Activated T-cell treated with anti-CD3 and anti-CD28 coated beads for 48 hours (primary cell): ENCODE measurements at places on chromosomes 2 and 18.

DNA sequence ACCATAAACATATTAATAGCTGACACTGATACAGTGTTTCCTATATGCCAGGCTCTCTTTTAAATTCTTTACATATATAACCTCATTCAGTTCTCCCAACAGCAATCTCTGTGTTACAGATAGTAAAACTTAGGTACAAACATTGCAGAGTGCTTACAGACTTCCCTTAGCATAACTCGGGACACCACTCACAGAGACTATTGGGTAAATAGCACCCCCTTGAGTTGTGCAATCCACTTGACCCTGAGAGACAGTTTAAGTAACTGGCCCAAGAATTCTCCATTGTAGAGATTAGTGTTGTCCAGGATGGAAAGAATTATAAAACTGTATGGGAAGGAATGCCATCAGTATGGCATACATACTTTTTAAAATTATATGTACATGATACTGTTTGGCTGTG, 110.1 kb downstream of the POLE4 start:
- no peak for DNase-seq

GRCh38 chr18:33817096-33817495, 239.1 kb downstream of the ASXL3 start:
- DNase-seq = no peak

- DNase-seq = no peak
These were observed 5.3 kb downstream of the AGAP1 start for GRCh38 chr2:235498946-235499812.

DNA sequence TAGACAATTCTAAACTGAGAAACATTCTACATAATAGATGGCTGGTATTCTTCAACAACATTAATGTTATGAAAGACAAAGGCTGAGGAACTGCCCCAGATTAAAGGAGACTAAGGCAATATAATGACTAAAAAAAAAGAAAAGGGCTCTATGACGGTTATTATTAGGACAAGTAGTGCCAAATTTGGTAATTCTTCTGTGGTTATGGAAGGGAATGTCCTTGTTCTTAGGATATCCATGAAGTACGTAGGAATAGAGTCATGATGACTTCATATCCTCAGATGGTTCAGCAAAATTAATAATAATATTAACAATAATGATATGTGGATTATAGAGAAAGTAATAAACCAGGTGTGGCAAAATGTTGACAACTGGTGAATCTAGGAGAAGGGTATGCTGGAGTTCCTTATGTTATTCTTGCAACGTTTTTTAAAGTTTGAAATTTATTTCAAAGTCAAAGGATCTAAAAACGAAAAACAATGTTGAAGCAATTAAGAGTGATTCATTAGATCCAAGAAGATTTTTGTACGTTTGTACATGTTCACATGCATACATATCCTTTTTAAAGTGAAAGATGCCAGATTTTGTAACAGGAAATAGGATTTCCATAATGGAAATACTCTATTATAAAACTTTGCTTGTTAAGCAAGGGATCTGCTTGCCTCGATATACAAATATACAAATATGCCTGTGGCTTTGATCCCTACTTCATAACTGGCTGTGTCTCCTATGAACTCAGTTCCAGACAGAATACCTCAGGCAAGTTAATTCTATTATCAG, 27.7 kb upstream of the STRN start:
- no peak for DNase-seq
